H1 (cell line): ENCODE measurements at places on chromosomes 1 and 21. TPM values are rescaled to one million over a fixed set of nuclear protein-coding genes. Genes with fewer than 3 reads are reported as not detected.

Gene UBE2U
- not detected in 2 replicates for total RNA-seq

Gene NEK2
- total RNA-seq, result 19.7 and 22.9 TPM in 2 replicates

Gene MRTO4
- total RNA-seq, result 54.5 and 64.3 TPM in 2 replicates

Gene SZT2
- 12.9 and 13.8 TPM in 2 replicates for total RNA-seq

- no peak overlapping the region for H3K4me3 ChIP-seq
- DNase-seq, result peak; percentile 9
- H3K27ac ChIP-seq, result no peak overlapping the region
- no peaks in the 10 kb centered on the region for H3K27me3 ChIP-seq
- H3K4me1 ChIP-seq, result no peaks in the 10 kb centered on the region
Observed at GRCh38 chr1:114956570-114956969, 73.1 kb upstream of the TSHB start.

- H3K27me3 ChIP-seq, result no peaks in the 10 kb centered on the region
- no peak for DNase-seq
- H3K27ac ChIP-seq, result no peak overlapping the region
- H3K36me3 ChIP-seq, result no peaks in the 10 kb centered on the region
- H3K4me3 ChIP-seq, result no peak overlapping the region
Observed at GRCh38 chr1:67060811-67061218, 6.9 kb upstream of the SLC35D1 start.

DNA sequence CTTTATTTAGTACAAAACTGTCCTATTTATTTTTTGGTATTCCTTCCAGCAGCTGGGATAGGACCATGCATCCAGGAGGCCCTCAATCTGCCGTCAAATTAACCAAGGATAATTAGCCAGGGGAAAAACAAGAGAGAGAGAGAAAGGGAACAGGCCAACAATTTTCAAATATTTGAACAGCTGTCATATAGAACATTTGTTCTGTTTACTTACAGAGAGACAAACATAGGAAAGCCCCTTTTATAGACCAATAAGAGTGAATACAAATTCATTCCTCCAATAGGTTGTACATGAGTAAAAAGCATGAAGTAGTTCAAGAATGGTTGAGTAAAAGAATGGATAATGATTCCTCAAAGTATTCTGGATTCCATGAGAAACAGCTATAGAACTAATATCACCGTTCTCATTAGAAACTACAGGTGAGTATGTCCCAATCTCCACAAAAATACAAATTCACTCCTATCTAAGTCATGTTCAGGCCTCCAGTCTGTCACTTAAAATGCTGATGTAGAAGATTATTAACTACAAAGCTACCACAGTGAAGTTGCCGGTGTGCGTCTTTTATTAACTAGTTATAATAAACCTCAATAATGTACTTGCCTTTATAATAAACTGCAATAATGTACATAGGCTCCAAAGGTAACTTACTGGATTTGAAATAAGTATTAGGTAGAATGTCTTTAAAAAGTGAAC is 64.8 kb upstream of the GNG4 start:
- no peak overlapping the region for H3K27ac ChIP-seq
- no peak overlapping the region for H3K4me3 ChIP-seq
- no peak for DNase-seq
- no peaks in the 10 kb centered on the region for H3K27me3 ChIP-seq

- peaks cover 6% of the 10 kb centered on the region; the same call in 1 of the 2 replicates for H3K4me1 ChIP-seq
- no peak overlapping the region for H3K4me3 ChIP-seq
- DNase-seq, result no peak
- no peak overlapping the region for H3K27ac ChIP-seq
Observed at GRCh38 chr1:219661464-219662092, 48.7 kb upstream of the ZC3H11B start.

DNA sequence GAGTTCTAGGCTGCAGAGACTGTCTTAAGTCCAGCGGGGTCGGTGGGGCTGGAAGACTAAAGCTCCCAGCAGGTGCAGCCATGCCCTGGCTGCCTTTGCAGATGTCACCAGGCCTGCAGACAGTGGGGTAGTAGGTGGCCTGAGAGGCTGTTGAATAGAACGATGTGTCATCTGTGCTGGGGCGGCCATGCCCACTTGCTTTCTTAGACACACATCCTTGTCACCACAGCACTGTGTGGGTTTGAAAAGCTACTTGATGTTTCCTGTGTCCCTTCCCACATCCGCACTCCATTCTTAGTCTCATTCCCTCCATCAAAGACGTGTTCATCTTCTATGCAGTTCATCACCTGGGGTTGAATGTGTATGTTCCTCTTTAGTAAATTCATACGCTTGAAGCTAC is 184.5 kb upstream of the TMEM51 start:
- H3K27me3 ChIP-seq, result no peaks in the 10 kb centered on the region
- H3K27ac ChIP-seq, result no peak overlapping the region
- H3K4me3 ChIP-seq, result no peak overlapping the region
- DNase-seq, result no peak

DNA sequence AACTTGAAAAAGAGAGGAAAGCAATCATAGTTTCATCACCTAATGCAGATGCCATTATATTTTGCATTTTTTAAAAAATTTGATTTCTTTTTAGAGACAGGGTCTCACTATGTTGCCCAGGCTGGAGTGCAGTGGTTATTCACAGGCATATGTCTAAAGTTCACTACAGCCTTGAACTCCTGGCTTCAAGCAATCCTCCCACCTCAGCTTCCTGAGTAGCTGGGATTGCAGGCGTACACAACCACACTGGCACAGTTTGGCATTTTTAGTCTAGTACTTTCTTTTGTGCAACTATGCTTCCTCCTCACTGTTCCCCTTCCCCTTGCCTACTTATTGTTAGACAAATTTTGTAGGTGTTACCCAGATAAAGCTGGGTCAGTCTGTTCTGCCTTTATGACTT is 18.0 kb downstream of the RHOU start:
- H3K27me3 ChIP-seq, result no peaks in the 10 kb centered on the region
- H3K36me3 ChIP-seq, result no peaks in the 10 kb centered on the region
- H3K4me1 ChIP-seq, result no peaks in the 10 kb centered on the region
- H3K4me3 ChIP-seq, result no peak overlapping the region

- no peaks in the 10 kb centered on the region for H3K36me3 ChIP-seq
- no peak overlapping the region for H3K4me3 ChIP-seq
- H3K27ac ChIP-seq, result no peak overlapping the region
- DNase-seq, result no peak
- H3K27me3 ChIP-seq, result no peaks in the 10 kb centered on the region
Observed at GRCh38 chr1:97640677-97641076, 280.2 kb downstream of the DPYD start.

- H3K36me3 ChIP-seq, result no peaks in the 10 kb centered on the region
- no peak for DNase-seq
- no peaks in the 10 kb centered on the region for H3K27me3 ChIP-seq
- no peak overlapping the region for H3K4me3 ChIP-seq
- peaks cover 3% of the 10 kb centered on the region; the same call in 1 of the 2 replicates for H3K4me1 ChIP-seq
- H3K27ac ChIP-seq, result no peak overlapping the region
Observed at GRCh38 chr1:185776522-185776921, 42.3 kb downstream of the HMCN1 start.

GRCh38 chr1:39170731-39171667 is 33.5 kb upstream of the MACF1 start:
- no peaks in the 10 kb centered on the region for H3K36me3 ChIP-seq
- peaks cover 13% of the 10 kb centered on the region; the same call in 1 of the 2 replicates for H3K4me1 ChIP-seq
- no peak overlapping the region for H3K4me3 ChIP-seq
- H3K27ac ChIP-seq, result peak overlapping the region; percentile 8; the same call in 1 of the 2 replicates

DNA sequence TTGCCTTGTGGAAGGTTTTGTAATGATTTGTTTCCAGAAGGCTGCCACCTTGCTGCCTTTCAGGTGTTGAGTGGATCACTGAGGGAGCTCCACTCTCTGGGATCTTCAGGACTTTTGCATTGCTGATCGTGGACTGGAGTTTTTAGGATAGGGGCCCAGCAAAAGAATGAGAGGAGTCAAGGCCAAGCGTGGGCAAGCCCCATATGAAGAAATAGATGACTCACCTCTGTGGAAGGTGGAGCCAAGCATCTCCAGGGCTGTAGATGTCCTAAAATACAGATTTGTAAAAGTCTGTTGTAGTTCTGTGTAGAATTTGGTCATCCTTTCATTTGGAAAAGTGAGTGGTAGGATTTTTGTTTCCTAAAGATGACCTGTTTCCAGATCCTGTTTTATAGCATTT is 67.0 kb downstream of the ST3GAL3 start:
- no peak for DNase-seq
- H3K27me3 ChIP-seq, result no peaks in the 10 kb centered on the region
- no peaks in the 10 kb centered on the region for H3K4me1 ChIP-seq

DNA sequence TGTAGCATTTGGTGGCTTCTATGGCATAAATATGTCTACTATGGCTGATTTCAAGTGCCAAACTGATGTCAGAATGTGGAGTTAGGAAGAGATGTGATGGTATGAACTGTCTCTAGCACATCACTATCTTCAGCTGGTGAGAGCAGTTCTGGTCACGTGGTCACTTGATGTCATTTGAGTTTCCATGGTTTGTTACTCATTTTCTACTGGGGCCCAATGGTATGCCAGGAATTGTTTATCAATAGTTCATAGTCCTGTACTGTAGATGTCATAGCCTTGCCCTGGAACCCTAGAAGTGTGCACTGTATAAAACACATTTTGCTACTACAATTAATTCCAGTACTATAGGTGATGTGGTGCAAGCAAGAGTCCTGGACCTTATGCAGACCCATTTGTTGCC is 153.7 kb downstream of the PDE4B start:
- DNase-seq, result no peak
- H3K27me3 ChIP-seq, result no peaks in the 10 kb centered on the region
- no peaks in the 10 kb centered on the region for H3K4me1 ChIP-seq
- no peak overlapping the region for H3K27ac ChIP-seq
- no peak overlapping the region for H3K4me3 ChIP-seq

- peaks cover 9% of the 10 kb centered on the region for H3K4me1 ChIP-seq
- no peak for DNase-seq
- no peaks in the 10 kb centered on the region for H3K27me3 ChIP-seq
- H3K27ac ChIP-seq, result no peak overlapping the region
- H3K4me3 ChIP-seq, result no peak overlapping the region
- H3K36me3 ChIP-seq, result no peaks in the 10 kb centered on the region
Observed at GRCh38 chr1:209402697-209403096, 180.8 kb upstream of the CAMK1G start.
